T-helper 2 cell treated with Interferon-gamma antibody and Interleukin-4, amounts not matched to agents 100 ng/mL and 5 ng/mL, for 36 hours (primary cell): ENCODE measurements at places on chromosomes 6 and 20. TPM values are rescaled to one million over a fixed set of nuclear protein-coding genes. Genes with fewer than 3 reads are reported as not detected.

TTK gene
- total RNA-seq, result 31.2 and 31.6 TPM in 2 replicates

SLC25A27 gene
- total RNA-seq, result not detected in 2 replicates

MEI4 gene
- total RNA-seq, result not detected in 2 replicates

FAM217A gene
- not detected in 2 replicates for total RNA-seq

ZKSCAN4 gene
- total RNA-seq, result 6.0 and 6.4 TPM in 2 replicates

DPPA5 gene
- total RNA-seq, result not detected in 2 replicates

FOXF2 gene
- total RNA-seq, result not detected in 2 replicates

SPDEF gene
- 0.18 TPM in 1 of 2 replicates, not detected in the other for total RNA-seq

ADGRF4 gene
- not detected in 2 replicates for total RNA-seq

SLC32A1 gene
- total RNA-seq, result not detected in 2 replicates
